ENCODE measurements at places on chromosomes 11 and 22.

DNA sequence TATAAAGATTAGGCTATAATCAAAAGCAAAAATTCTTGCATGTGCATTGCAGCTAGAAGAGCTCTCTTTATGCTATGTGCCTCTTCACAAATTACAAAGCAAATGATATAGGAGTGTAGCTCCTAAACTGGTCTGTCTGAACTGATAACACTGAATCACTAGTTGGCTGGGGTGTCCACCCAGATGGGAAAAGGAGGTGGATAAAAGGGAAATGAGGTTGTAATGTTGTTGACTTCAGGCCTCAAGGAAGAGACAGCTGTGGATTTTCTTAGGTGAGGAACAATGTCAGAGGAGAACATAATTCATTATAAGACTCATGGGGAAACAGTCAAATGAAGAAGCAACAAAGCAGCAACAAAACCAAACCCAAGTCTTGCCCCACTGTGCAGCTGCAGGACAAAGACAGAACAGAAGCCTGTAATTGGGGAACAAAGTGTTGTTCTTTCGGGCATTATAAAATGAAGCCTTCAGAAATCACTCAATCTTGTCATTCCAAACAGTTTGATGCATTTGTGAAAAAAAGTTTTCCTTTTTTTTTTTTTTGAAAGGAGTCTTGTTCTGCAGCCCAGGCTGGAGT, 130.1 kb upstream of the DDI1 start:
- no peak for DNase-seq

GRCh38 chr11:73347067-73347466, 29.1 kb upstream of the RELT start:
- DNase-seq: no peak

DNA sequence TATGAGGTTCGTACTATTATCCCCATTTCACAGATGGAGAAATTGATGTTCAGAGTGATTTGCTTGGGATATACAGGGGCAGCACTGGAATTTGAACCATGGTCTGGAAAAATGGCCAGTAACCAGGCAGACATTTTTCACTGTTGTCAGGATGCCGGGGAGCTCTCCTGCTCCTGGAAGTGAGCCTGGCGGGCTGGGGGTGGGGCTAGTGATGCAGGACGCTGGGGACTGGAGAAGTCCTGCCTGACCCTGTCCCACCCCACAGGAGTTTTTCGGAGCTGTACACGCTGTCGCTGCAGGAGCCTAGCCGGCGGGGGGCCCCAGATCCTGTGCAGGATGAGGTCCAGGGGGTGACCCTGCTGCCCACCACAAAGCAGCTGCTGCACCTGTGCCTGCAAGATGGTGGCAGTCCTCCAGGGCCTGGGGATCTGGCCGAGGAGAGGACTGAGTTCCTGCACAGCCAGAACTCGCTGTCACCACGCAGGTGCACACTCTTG, 11.1 kb downstream of the SIPA1 start:
- no peak for DNase-seq

DNA sequence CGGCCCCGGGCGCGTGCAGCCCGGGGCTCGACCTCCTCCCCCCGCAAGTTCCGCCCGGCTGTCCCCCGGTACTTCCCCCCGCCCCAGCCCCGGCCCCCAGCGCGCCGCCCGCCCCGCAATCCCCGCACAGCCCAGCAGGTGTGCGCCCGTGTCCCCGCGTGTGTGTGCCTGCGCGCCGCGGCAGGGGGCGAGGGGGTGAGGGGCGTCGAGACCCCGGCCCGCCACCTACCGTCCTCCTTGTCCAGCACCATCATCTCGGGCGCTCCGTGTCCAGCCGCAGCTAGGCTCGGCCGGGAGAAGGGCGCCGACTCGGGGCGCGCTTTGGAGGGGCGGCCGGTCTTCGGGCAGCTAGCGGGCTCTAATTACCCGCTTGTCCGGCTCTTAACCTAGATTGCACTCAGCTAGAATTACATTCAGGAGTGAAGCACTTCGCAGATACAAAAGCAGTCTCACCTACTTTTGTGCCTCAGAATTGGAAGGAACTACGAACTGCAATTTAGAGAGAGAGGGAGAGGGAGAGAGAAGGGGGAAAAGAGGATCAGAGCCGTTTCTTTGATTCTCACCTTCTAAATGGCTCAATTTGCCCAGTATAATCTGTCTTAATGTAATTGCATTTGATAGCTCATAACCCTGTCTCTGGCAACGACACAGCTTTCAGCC, 439 bp downstream of the LMO1 start:
- DNase-seq: no peak

GRCh38 chr11:79159657-79160450, 281.0 kb downstream of the TENM4 start:
- no peak for DNase-seq

DNA sequence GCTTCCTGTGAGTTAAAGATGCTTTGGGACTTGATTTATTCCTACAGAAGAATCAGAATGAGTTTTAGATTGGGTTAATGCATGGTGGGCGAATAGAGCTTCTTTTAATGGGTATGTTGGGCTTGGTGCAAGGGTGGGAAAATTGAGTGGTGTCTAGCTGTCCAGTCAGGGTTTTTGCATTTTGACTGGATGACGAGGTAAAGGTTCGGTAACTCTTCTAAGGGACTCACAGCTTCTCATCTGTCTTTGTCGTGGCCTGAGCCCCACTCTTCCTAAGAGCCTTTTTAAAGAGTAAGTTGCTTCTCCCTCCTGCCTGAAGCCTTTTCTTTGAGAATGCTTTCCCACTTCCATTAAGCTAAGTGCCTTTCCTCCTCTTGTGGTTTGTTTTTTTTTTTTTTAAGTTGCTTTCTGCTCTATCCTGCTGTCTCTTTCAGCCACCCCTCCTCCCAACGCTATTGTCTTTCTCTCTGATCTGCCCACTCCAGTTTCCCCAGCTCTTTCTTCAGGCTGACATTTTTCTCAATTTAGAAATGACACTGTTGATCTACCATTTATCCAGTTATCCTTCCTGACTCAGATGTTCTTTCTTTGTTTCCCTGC, 1.1 kb downstream of the DPF2 start:
- DNase-seq: no peak

- no peak for DNase-seq
Observed at GRCh38 chr11:105867742-105868141, 154.3 kb downstream of the MSANTD4 start.

DNA sequence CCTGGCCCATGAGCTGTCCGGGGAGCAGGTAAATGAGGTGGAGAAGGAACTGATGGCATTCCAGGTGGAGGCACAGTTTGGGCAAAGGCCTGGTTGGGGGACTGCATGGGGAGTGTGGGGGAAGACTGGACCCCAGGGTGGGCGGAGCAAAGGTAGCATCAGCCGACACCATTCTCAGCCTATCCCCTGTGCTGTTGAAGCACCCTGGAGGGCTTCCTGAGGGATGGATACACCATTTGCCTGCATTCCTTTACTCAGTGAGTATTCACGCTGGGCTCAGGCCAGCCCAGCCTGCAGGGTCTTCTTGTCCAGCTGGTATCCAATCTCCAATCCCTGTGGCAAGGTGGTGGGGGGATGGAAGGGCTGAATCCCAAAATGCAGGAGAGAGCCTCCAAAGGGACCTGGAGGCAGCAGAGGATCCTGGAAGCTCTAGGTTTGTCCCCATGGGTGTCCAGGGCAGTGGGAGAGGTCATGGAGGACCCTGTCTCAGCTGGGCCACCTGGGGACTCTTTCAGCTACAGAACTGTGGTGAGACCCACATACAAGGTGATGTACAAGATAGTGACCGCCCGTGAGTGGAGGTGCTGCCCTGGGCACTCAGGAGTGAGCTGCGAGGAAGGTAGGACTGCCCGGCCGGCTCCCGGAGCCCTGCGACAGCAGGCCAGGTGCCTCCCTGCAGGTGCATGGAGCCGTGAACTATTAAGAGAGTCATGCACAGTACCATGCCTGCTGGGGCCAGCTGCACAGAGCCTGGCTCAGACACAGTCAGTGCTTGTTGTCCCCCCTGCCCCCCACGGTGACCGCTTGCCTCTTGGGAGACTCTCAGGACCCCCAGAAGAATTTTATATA, 9.5 kb downstream of the EMID1 start:
- DNase-seq: no peak

GRCh38 chr11:134502153-134502550, 90.1 kb upstream of the B3GAT1 start:
- DNase-seq: no peak

- no peak for DNase-seq
Observed at GRCh38 chr22:47564158-47564450, 801.7 kb downstream of the TBC1D22A start.

- no peak for DNase-seq
Observed at GRCh38 chr22:47724030-47724429, 961.6 kb downstream of the TBC1D22A start.

DNA sequence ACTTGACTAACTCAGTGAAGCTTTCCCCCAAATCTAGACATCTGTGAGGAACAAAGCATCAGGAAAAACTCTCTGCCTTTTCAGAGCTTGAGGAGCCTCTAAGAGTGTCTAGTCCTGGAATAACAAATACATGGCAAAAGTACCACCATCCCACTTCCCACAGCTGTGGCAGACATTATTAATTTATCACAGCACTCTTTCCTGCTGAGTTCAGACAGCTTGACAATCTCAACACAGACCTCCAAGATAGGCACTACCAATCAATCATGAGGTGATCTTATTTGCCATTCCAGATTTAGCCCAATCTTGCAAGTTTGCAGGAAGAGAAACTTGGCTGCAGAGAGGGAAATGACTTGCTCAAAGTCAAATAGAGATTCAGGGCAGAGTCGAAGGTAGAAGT, 202.8 kb downstream of the MN1 start:
- no peak for DNase-seq

GRCh38 chr22:41175546-41175945, 29.6 kb upstream of the L3MBTL2 start:
- DNase-seq: no peak

- DNase-seq: no peak
Observed at GRCh38 chr22:37283393-37283937, 1.2 kb downstream of the CYTH4 start.

- DNase-seq: no peak
Observed at GRCh38 chr11:13495929-13496328, at the start of gene PTH. TSS of gene PTH (minus strand) at chr11:13495997. CDS start at chr11:13492855, 3,142 bp downstream.

GRCh38 chr11:94018721-94019120, 2.4 kb upstream of the HEPHL1 start:
- DNase-seq: no peak

- no peak for DNase-seq
Observed at GRCh38 chr22:35887296-35887875, 141.2 kb downstream of the RBFOX2 start.

GRCh38 chr22:42072606-42073330, 1.3 kb upstream of the PHETA2 start:
- DNase-seq: no peak

DNA sequence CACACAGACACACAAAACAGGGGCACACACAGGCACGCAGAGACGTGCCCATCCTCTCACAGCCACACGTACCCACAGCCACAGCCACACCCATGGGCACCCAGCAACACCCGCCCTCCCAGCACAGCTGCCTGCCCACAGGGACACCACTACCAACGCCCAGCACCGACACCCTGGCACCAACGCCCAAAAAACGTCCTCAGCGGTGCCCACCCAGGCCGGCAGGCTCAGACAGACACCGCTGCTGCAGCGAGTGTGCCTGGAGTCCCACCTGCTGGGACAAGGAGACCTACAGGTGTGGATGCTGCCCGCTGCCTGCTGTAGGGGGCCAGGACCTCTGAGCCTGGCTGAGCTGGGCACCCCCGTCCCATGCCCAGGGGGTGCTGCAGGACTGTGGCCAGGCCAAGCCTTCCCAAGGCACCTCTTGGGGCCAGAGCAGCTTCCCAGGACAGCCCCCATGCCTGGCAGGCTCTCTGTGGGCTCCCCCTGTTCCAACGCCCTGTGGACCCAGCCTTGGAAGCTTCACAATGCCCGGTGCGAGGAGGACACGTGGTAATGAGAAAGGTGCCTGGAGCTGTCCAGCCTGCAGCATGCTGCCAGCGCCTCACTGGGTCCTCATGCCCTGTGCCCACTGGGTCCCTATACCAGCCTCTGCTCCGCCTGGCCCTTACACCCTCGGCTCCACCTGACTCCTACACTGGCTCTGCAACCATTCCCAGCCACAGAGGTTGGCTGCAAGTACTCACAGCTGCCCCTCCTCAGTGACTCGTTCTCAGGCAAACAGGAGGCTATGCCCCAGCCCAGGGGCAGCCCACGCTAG, 45.8 kb upstream of the TH start:
- no peak for DNase-seq

DNA sequence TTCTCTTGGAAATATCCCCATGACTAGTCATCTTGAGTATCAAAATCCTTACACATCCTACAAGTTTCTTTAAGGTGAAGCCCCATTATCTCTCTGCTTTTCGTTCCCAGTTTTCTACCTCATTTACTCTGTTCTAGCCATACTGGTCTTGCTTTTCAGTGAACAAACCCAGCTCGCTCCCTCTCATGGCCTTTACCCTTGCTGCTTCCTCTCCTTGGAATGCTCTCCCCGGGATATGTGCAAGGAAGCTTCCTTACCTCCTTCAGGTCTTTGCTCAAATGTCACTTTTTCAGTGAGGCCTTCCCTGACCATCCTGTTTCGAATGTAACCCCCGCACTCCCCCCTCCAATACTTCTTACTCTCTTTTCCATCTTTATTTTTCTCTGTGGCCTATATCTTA, 331.8 kb downstream of the DYNC2H1 start:
- no peak for DNase-seq

- DNase-seq: peak; percentile 32
Observed at GRCh38 chr11:27705873-27706820, 5.9 kb upstream of the BDNF start.

DNA sequence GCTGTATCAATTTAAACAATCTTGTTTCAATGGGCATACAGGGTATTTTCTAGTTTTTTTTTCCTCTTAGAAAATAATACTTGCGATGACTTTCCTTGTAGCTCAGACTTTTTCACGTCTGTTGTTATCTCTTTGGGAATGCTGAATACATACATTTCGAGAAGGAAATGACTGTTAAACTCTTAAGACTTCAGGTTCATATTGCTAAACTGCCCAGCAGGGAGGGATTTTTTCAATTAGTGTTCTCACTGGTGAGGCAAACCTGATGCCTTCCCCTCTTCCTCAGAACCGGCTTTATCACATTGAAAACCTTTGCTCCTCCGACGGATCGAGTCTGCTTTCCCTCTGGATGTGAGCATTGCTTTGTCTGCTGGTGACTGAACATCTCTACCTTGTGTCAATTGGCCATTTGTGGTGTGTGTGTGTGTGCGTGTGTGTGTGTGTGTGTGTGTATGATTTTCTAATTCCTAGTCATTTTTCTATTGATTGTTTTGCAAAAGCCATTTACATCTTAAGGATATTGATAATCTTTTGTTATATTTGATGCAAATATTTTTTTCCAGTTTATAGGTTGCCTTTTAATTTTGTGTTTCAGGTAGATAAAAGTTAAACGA, 6.6 kb downstream of the NEAT1 start:
- DNase-seq: peak; percentile 58

All from hematopoietic multipotent progenitor cell (in vitro differentiated cells).